ELR (cell line): ENCODE measurements at places on chromosomes 3 and 15.

DNA sequence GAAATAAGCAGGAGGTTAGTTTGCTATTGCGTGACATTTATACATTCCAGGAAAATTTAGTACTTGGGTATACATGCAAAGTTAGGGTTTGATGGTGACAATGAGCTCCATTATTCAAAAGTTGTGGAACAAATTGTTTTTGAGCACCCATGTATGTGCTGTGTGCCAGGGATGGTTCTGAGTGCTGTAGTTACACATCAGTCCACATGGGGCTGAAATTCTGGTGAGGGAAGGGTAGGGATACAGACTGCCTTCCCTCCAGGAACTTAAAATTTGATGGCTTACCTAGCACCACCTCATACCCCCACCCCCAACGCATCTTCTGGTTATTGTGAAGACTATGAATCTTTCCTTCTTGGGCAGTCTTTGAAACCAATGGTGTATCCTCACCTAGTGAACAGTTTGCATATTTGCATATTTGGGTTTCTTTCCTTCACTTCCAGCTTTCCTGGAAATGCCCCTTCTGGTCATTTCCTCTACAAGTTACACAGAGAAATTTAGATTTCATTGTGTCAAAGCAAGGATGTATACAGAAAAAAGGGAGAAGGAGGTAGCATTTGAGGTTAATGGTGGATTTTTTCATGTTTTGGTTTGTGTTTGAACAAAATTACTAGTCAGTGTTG is 222.0 kb upstream of the IL12A start:
- peak; percentile 72 for DNase-seq

DNA sequence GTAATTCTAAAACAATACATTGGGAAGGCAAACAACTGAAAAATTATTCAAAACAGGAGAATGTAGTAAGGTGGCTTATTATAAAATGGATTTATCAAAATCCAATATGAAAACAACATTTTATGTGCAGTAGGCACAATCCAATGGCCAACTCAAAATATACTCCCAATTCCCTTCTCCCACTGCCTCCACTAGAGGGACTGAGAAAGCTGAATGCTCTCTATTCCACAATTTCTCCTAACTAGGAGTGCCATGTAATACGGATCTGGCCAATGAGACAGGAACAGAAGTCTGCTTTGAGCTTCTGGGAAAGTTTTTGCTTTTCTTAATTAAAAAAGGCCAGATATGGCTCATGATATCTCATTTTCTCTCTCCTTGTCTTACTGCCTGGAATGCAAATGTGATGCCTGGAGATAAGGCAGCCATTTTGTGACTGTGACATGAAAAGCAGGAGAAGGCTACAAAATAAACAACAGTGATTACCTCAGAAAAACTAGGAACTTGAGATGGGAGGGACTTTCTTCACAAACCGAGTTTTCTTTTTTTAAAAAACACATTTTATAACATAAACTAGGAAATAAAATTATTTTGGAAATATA is 18.8 kb upstream of the VGLL4 start:
- peak; percentile 66 for DNase-seq

DNA sequence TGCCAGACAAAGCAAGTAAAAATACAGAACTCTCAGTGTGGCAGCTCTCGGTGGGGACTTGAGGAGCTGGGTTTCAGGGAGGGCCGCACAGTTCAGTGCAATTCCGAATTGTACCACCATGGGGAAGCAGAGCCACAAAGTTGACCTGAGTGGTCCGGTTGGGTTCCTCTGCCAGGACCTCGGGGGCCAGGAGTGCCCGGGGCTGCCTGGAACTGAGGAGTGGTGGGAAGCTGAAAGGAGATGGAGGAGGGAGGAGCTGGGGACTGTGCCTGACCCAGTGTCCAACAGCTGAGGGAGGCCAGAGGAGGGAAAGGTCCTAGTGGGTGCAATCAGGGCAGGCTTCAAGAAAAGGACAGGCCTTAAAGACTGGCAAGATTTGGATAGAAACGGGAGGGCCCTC is 32.2 kb upstream of the TRH start:
- DNase-seq, result peak; percentile 68

DNA sequence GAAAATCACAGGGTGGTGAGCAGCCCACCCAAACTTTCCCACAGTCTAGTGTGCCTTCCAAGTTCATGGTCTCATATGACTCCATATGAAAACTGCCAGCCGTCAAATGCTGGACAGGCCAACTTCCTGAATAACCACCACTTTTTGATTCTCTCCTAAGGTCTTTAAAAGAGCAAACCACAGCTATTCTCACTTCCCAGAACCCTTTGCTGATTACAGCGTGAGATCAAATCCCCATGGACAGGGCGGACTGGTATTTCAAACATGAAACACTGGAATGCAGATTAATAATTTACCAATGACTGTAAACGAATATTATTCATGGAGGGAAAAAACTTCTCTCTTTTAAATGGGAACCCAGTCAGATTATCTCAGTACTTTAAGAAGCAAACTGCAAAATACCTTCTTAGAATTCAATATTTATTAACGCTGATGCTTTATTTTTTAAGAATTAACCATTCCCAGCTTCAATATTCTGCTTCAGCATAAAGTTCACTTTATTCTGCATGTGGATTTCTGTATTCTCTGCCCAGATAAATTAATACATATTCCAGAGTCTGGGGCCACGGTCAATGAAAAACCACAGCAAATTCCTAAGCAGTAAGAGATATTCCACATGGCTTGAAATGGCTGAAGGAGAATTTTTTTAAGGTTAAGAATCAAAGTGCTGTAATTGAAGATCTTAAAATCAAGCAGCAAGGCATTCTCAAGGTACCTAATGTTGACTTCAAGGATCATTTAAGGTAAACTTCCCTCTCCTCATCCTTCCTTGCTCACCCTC is 42.9 kb downstream of the MYO1E start:
- peak; percentile 49 for DNase-seq

GRCh38 chr3:67325231-67325630 is 327.1 kb downstream of the KBTBD8 start:
- no peak for DNase-seq

- DNase-seq, result no peak
Measured at GRCh38 chr15:27722102-27722501, 377.0 kb downstream of the OCA2 start.

DNA sequence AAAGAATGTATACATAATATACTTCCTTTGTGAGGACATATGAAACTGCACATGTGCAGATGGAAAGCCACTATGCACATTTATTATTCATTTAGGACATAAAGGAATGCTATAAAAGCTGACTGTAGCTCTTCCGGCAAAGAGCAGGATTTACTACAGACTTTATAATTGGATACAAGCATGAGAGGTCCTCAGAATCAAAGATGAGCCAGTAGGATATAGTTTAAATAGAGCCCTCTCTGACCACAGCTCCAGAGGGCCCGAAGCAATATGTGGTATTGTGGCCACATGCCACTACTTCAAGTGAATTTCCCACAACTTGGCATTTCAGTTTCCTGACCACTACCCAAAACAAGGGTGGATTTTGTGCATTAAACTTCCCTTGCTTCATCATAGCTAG is 140.9 kb downstream of the ATP8B4 start:
- DNase-seq, result no peak

DNA sequence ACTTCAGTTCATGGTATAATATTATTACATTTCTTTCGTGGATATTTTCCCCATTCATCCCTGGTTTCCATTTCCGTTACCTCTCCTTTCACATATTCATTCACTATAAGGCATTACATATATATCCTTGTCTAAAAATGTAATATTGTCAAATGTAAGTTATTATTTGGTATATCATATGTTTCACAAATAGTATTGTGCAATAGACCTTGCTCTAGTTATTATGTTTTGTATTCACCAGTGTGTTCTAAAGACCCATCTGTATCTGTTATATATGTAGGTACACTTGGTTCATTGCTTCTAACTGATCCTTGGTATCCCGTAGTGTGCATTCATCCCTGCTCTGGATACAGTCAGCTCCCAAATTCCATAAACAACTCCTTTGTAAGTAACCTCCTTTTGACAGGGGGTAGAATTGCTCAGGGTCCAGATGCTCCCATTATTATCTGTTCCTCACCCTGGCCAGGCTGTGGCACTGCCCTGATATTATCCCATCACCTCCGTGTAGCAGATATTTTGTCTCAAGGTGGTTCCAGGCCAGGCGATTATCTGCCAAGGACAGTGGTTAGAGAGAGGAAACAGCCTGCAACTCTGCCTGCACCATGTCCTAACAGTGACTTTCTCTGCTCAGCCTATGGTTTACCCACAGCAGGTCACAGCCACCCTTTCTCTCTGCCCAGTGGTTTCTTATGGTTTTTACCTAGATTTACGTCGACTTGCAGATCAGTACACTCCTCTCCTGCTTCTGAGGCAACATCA is 29.2 kb downstream of the PAQR9 start:
- no peak for DNase-seq

DNA sequence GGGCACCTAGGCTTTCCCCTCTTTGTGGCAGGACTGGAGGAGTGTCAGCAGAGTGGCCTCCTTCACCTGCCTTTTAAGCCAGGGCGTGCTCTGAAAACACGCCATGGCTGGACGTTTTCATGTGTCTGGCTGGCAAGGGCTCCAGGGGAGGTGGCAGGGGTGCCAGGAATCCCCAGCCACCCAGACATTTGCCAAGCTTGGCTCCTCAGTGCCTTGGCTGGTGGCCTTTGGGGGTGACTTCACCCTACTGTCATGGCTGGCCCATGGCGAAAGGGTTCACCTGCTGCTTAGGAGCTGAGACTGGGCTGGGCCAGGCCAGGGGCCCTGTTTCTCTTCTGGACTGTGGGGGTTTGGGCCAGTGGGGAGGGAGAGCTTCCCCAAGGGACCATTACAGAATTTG is 17.6 kb downstream of the KLF13 start:
- DNase-seq, result no peak

GRCh38 chr15:45670091-45670490 is 35.3 kb downstream of the SQOR start:
- no peak for DNase-seq

- no peak for DNase-seq
Measured at GRCh38 chr15:66692808-66693596, 9.0 kb upstream of the SMAD6 start.

- DNase-seq, result no peak
Measured at GRCh38 chr3:196323016-196323415, 5.0 kb upstream of the DYNLT2B start.

- DNase-seq, result no peak
Measured at GRCh38 chr3:170599091-170599490, 13.2 kb upstream of the SLC7A14 start.

GRCh38 chr15:78018946-78019644 is 58.4 kb downstream of the TBC1D2B start:
- no peak for DNase-seq

GRCh38 chr15:41772720-41773331 is 1.5 kb upstream of the MAPKBP1 start:
- peak; percentile 83 for DNase-seq

- DNase-seq, result peak; percentile 8
Measured at GRCh38 chr15:69526081-69527061, 73.8 kb downstream of the RPLP1 start.

DNA sequence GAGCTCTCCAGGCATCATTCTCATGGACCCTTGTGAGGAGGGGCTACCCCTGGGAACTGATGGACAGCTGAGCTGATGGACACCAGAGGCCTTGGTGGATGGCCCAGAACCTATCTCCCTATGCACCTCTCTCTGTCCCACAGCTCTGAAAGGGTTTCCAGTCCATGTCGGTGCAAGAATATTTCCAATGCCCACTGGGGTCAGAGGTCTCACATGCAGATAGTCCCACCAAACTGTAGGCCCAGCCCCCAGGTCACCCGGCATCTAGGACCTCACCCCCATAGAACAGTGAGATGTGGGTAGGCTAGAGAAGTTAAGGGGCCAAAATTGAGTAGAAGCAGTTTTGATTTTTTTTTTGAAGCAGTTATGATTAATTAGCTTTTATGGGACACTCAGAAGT is 2.6 kb downstream of the ALPK3 start:
- DNase-seq, result no peak

DNA sequence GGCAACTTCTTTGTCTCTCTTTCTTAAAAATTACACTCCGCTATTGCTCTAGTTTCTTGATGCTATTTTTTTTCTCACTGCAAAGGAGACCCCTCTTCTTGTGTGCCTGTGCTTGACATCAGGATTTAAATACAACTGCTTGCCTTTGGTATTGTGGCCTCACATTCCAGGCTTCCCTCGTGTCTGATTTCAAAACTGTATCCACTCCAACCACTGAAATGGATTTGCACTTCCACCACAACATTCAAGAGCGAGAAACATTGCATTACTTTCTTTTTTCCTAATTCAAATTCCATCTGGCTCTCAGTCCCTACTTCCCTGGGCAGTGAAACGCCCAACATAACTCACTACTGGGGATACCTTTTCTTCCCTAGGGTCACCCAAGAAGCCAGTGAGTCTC is 50.4 kb upstream of the PXYLP1 start:
- DNase-seq, result no peak

GRCh38 chr3:65824166-65824565 is 214.6 kb downstream of the MAGI1 start:
- no peak for DNase-seq

DNA sequence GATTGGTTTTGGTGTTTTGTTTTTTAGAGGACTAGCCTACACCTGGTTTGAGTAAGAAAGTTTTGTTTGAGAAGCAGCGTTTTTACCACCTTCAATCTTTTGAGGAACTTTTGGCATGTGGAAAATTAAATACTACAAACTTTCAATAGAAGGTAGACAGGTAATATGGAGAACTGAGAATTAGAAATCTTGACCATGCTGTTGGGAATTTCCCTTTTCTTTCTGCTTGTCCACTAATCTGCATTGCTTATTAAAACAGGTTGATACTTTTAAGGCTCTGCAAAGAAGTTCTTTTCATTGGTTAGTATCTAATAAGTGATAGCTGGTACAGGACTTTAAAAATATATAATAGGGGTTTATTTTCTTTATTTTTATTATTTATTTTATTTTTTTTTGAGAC is 31.9 kb downstream of the UBE2E1 start:
- DNase-seq, result no peak

DNA sequence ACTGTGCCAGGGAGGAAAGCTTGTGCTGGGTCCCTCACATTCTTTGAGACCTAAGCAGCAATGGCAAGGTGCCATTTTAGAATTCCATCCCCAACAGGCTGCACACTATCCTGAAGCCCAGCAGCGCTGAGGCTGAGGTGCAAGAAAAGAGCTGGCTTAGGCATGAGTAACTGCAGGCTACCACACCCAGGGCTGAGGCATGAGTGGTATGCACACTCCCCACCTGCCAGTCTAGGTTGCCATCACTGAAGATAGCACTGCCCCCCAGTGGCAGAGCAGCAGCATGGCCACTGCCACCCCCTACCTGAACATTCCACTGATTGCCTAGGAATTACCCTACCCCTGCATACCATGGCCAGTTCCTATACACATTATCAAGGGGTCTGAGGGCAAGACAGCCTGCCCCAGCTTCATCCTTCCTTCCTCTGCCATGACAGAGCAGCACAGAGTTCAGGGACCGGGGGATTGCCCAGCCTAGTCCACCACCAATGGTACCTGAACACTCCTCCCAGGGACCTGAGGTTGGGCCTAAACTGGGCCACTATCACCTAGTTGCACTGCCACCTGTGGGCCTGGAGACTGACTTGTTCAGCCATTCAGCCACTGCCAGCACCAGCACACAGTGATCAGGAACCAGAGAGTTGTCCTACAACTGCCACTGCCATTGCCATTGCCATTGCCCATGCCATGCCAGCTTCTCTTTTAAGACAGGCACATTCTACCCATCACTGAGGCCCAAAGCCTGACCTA is 129.8 kb downstream of the SATB1 start:
- DNase-seq, result peak; percentile 85
